ENCODE measurements at places on chromosomes 2 and 18.

DNA sequence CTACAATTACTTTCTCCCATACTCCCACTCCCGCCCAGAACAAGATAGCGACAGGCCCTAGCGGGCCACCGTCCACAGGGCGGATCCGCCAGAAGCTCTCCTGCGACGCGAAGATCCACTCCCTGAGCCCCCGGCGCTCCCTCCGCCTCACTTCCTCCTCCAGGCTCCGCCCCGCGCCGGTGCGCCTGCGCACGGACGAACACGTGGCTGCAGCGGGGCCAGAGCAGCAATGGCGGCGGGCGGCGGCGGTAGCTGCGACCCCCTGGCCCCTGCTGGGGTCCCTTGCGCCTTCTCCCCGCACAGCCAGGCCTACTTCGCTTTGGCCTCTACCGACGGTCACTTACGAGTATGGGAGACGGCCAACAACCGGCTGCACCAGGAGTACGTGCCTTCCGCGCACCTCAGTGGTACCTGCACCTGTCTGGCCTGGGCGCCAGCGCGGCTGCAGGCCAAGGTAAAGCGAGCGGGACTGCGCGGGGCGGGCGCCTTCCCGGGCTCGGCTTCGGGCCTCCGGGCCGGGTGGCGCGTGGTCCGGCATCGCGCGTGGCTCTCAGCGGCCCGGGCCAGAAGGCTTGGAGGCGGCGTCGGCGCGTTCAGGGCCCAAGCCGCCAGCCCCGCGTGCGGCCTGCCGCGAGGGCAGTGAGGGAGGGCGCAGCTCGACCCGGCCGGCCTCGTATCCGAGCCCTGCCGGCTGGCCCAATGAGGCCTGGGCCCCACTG, at the start of gene WDR43:
WDR43 (plus strand) TSS at position 198 of the 719 bp plus-strand sequence; CDS start at position 230, 32 bp downstream.
- peak; percentile 95 for DNase-seq

- no peak for DNase-seq
Measured at GRCh38 chr18:48125724-48126123, 195.3 kb upstream of the SMAD2 start.

DNA sequence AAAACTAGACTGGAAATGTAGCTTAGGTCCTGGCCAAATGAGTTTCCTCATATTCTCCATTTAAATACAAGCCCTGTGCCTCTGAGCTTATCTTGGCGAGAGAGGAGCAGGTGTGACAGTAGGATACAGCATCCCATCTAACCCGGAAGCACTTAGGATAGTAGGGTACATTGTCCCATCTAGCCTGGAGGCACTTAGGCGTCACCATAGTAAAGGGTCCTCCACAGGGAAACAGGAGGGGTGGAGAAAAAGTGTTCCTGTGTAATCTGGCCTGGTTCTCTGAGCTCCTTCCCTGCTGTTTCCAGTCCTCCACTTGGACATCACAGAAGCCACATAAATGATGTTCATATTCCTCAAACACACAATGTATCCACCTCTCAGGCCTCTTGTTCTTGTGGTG, 301.4 kb downstream of the GALR1 start:
- DNase-seq = no peak

DNA sequence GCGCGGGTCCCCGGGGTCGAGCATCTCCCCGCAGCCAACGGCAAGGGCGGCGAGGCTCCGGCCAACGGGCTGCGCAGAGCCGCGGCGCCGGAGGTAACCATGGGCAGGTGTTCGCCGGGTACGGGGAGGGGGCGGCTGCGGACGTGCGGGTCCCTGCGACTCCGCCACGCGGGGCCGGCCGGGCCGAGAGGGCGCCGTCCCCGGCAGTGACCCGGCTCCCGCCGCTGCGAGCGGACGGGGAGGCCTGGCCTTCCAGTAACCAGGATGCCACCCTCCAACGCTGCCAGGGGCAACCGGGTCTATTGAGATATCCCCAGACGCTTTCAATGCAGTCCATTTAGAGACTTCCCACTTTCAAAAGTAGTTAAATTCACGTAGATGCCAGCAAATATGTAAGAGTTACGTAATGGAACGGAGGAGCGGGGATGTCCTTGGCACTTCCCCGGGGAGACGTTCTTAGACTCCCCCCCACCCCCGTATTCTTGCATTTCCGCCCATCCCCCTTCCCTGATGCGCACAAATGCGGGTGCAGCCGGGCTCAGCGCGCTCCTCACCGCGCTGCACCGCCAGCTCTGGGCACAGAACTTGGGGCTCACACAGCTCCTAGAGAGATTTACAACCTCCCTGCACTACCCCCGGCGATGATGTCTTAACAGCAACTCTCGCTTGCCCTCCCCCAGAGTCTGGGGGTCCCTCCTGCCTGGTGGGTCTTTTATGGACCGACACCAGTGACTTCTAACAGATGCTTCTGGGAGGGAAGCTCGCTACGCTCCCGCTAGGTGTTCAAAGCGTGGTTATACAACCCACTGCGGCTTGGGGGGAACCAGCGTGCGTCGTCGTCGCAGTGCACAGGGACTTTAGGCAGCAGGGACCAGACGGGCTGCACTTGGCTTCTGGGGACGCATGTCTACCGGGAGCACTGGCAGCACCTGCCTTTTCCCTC, 657 bp downstream of the SGPP2 start:
- no peak for DNase-seq

DNA sequence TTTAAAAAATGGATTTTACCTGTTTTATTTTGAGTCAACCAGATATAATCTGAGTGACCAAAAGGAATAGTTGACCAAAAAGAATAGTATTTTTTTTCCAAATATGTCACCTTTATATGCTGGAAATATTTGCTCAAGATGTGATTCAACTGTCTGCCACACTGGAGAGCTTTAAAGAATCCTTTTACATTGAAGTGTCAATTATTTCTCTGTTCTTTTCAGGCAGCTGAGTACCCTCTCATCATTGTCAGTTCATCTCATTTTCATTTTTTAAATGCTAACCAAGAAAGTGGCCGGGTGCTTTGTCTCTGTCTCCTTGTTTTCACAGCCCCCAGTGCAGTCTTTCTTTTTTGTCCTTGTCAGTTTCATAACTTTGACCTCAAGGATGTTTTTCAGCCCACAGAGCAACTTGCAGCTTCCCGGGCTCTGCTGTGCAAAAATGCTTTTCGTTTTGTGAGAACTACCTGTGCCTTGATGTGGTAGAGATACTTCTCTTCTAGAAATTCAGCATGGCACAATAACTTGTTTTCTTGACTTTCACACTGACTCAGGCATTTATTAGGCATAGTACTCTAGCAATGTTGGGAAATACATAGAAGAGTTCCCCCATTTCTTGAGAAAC, 23.4 kb upstream of the CERS6 start:
- DNase-seq = no peak

- no peak for DNase-seq
Measured at GRCh38 chr2:10837298-10838266, 25.0 kb upstream of the PDIA6 start.

DNA sequence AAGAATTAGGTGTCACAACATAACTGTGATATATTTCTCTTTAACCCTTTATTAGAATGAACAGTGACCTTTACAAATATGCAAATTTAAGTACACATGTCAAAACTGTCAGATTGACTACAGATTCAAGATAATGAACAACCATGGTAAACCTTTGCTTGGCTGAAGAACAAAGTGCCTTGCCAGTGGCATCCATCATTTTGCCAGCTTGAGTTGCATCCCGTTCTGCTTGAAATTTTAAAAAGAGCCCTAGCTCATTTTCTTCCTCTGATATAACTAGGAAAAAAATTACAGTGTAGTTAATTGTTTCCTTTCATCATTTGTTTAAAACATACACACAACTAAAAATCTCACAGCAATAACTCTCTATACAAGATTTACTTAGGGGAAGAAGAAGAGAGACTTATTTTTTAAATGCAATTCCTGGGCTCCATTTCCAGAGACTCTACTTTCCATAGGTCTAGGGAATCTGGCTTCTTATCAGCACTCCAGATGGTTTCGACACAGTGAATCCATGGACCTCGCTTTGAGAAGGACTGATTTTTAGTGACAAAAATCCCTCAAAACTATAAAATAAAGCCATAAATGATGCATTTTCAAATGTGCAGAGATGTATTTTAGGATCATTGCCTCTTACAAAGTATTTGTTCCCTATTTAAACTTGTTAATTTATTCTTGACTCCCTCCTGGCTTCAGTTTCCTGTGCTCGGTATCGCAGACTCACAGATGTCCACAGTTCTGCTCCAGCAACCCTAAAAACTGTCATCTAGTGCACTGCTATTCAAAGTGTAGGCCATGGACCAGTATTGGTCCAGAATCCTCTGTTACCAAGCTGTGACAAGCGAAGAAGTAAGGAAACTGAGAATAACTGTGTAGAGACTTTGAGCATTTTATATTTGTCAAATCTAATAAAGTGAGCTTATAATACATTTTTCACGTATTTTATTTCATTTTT, 50.1 kb downstream of the ICA1L start:
- no peak for DNase-seq

DNA sequence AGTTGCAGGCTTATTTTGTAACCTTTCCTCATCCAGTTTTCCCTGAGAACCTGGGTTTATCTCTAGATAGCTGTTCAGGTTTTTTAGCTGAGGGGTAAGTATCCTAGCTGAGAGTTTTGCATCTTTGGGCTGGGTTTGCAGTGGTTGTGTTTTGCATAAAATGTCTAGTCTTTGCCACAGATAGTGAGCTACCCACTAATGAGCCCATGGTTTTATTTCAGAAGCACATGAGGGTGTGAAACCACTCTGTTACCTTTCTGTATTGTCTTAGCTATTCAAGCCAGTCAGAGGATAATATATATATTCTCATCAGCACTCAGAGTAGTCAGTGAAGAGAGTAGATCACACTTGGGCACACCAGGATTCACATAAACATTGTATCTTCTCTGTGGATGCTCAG, 24.6 kb upstream of the TXNDC2 start:
- DNase-seq = no peak

- no peak for DNase-seq
Measured at GRCh38 chr2:150043172-150043500, 444.3 kb downstream of the RND3 start.

DNA sequence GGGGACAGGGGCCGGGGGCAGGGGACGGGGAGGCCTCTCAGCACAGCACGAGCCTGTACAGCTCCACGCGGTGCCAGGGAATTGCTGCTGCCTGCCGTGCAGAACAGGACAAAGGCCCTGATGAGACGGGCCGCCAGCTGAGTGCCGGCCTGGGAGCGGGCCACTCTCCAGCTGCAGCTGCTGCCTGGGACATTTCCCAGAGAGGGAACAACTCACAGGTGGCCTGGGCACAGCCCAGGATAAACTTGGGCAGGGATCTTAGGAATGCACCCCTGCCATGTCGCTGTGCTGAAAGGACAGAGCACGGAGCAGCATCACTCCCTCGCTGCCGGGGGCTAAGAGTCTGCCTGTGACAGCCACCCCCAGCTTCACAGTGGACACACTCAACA, 38.8 kb downstream of the CENPO start:
- no peak for DNase-seq

DNA sequence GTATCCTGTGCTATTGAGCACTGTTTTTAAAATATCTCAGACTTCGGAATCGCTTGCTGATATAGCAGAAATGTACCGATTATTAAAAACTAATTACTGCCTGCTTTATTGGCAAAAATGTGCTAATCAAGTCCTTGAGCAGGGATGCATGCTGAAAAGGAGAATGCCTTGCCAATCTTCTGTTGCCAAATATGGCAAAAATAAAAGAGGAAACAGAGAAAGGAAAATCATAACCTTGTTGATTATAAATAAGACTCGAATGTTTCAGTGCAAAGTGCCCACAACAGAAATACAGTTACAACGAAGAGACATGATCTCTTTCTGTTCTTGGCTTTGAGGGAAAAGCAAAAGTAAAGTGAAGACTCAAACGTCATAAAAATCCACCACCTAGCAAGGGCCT, 248.5 kb downstream of the TMEM182 start:
- no peak for DNase-seq

GRCh38 chr2:28547223-28547860, 51.5 kb downstream of the PLB1 start:
- no peak for DNase-seq

- no peak for DNase-seq
Measured at GRCh38 chr2:231315896-231316295, 79.6 kb upstream of the B3GNT7 start.

All from GM18507 (cell line).